ENCODE measurements at places on chromosomes 16 and 17.
A peak's percentile ranks its signal among the peaks of the same experiment; 100 is the strongest.

- DNase-seq: no peak
Measured at GRCh38 chr17:12789481-12790248, at the start of gene ARHGAP44. ARHGAP44 (plus strand) TSS chr17:12789498; CDS start chr17:12789839, 341 bp downstream.

- DNase-seq: no peak
Measured at GRCh38 chr17:75338335-75338734, 49.1 kb upstream of the SLC25A19 start.

DNA sequence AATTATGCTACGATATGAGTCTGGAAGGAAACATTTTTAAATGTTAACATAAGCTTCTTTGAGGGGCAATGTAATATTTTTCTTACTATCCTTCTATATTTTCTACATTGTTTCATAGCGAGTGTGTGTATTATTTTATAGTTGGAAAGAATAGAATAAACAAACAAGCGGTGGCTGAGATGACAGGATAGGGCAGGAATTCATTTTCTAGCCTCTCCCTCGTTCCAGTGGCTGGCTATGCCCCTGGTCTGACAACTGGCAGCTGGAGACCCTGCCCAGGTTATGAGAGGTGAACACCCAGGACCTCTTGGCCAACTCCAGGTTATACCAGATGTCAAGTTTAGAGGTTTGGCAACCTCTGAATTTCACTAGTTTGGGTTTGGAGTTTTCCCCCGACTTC lies 14.5 kb upstream of the TNRC6C start:
- no peak for DNase-seq

DNA sequence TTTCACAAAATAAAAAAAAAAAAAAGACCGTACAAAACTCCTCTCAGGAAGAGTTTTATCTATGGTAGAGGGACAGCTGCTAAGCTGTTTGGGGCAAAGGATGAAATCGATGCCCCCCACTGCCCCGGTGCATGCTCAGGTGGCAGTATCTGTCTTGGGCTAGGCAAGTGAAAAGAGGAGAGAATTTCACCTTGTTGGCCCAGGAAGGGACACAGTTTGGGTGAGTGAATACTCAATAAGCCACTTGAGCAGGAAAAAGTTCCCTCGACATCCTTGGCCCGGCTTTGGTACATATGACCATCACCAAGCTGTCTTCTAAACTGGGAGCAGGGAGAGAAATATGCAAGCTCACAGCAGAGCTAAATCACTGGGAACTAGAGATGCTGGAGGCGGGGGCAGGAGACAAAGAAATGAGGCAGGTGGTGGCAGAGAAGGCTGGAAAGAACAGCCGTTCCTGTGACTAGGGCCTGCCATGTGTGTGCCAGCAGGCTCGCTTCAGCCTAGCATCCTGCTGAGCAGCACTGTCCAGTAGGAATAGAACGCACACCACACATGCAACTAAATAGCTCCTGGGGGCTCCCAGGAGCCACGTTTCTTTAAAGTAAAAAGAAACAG lies 8.2 kb upstream of the EIF1 start:
- no peak for DNase-seq

GRCh38 chr17:68353111-68353521 lies 61.8 kb downstream of the ARSG start:
- DNase-seq: no peak

DNA sequence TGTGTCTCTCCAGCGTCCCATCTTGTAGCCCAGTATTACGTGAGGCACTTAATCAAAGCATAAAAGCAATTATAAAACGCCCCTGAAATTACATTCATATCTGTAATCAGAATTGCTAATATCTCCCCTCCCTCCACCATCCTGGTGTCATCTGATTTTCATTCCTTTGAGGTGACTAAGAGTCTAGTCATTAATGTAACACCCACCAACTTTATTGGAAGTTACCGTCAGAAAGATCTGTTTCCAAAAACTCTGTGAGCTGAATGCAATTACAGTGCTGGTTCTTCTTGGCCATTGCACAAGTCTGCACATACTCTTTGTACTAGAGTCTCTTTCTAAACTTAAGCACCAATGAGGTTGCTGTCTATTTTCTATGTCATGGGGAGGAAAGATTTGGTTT lies 12.5 kb upstream of the MAF start:
- no peak for DNase-seq

DNA sequence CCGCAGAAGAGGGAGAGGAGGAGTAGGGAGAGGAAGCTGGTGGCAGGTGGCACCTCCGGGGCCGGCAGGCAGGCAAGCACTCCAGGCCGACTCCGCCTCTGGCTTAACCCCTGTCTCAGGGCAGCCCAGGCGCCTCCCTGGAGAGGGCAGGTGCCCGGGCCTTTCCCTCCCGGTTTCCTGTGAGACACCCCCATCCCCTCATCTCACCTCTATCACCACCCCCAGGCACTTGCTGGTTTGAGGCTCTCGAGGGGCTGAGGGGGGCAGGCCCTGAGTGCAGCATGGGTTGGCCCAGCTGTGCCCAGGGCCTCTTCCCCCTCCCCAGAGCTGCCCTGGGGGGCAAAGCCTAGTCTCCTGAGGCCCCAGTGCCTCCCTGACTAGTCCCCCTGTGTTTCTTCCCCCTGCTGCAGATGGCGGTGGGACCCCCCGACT lies 6.0 kb downstream of the DOC2A start:
- no peak for DNase-seq

DNA sequence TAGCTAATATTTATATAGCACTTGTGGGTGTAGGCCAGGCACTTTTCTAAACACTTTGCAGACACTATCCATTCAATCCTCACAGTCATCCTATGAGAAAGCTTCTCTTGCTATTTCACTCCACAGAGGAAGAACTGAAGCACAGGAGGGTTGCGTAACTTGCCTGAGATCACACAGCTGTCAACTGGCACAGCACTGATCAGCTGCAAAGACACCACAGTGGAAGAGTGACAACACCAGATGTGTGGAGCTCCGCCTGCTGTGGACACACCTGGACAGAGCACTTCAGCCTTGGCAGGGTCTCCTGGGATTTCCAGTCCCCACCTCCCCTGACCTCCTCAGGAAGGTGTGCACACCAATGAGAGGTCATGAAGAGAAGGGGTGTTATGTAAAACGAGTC lies 13.3 kb upstream of the CNEP1R1 start:
- DNase-seq: no peak

DNA sequence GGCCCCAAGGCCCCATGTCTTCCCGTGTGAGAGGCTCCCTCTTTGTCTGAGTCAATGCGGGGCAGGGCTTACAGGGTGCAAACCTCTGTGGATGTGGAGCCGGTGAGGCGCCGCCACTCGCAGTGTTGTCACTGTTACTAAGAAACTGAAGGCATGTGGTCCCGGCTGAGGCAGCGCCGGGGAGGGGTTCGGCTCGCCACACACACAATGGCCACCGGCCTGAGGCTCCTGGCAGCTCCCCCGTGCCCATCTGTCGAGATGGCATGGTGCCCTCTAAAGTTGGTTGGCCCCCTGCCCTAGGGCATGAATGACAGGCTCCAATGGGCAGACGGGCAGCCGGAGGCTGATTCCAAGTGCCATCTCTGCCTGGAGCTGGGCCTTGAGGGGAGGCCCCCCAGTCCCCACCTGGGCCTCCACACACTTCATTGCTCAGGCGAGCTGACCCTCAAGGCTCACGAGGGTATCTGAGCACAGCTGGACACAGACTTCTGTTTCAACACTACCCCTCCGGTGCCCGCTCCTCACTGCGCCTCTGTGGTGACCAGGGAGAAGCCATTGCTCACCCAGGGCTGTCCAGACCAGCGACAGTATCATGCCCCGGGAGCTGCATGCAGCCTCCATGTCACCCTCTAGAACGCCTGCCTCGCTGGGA lies 137.2 kb downstream of the C16orf78 start:
- DNase-seq: no peak

DNA sequence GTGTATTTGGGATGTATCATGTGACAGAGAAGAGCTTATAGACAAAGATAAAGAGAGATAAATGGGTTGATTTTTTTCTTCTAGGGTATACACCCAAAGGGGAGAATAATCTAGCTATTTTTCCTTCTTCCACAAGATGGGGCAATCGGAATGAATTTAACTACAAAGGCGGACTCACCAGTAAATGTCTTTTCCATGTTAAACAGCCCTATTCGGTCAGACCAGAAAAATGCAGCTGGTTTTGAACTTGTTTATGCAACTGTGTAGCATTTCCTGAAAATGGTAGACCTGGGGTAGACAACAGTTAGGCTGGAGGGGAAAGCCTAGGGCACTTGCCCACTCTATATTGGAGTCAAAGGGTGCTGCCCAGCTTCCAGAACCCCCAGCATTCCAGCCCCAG lies 477.1 kb downstream of the TOX3 start:
- DNase-seq: no peak

DNA sequence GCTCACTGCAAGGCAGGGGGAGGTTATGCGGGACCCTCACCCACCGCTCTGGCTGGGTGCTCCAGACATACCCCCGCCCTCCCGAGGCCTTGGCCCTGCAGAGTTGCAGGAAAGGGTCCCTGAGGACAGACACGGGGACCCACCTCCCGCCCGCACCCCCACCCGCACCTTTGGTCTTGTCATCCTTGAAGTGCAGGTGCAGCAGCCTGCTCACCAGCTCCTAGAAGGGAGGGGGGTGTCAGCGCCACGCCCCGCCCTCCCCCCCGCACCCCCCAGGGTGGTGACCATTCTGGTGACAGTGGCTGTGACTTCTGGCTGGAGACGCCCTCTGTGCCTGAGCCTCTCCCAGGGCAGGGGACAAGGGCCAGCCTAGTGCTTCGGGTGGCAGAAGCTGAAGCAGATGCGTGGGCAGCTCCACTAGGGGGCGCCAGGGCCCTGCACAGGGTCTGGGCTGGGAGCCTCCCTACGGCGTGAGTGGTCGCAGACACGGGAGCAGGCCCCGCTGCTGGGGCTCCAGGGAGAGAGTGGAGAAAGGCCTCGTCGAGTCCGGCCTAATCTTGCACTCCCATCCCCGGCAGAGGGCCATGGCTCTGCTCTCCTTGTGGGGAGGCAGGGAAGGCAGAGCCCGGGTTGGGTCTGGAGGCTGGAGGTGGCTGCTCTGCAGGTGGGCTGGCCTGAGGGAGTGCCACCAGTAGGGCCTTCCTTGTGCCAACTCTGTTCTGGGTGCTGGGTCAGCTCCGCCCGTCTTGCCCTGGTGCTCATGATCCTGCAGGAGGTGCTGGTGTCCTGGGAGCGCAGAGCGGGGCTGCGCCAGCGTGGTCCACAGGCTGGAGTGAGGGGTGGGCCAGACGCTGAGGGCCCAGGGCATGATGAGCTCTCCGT lies 2.7 kb downstream of the CENPX start:
- peak; percentile 58 for DNase-seq

GRCh38 chr16:11231367-11231970 lies 24.5 kb downstream of the SOCS1 start:
- DNase-seq: no peak

- DNase-seq: no peak
Measured at GRCh38 chr17:61378658-61379456, 20.8 kb upstream of the TBX2 start.

GRCh38 chr17:72671016-72671415 lies 421.5 kb downstream of the SLC39A11 start:
- DNase-seq: no peak

GRCh38 chr16:11914210-11915113 lies 1.3 kb downstream of the GSPT1 start:
- no peak for DNase-seq

DNA sequence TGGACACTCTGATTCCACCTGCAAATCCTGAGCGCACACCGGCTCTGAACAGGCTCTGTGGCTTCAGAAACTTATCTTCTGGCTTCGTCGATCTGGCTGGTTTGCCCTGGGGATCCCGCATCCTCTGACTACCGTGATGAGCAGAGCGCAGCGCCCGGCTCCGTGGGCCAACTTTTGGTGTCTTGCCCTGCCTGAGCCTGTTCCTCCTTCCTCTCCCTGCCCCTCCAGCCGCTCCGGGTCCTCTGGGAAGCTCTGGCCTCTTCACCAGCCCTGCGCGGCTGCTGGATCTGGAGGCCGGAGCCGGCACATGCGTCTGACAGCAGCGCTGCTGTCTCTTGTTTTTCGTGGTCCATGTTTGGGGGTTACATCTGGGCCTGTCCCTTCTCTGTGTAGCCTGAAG lies 65.6 kb downstream of the JPH3 start:
- DNase-seq: no peak

DNA sequence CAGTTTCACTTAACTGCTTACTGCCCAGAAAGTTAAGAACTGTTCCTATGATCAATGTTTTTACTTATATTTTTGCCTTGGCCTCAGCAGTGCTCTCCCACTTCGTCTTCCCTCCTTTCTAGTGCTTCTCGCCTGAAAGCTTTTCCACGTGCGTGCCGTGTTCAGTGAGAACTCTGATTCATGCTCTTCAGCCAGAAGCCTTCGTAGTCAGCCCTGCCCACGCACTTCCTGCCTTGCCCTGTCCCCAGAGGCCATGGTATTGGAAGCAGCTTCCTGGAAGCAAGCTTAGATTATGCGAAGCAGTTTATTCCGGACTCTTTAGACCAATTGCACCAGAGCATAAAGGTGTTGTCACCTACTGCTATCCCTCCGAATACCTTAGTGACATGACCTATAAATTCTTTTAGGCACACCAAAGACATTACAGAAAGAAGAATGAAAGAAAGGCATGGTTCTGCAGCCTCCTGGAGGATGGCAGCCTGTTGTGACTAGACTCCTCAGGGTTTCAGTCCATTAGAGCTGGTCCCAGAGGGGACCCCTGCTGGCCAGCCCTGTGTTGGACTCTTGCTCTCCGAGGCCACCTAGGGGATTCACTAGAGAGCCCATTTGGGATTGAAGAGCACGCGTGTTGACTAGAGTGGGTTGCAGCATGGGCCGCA lies 105.2 kb downstream of the RPTOR start:
- peak; percentile 63 for DNase-seq

- no peak for DNase-seq
Measured at GRCh38 chr17:72984145-72984925, 108.2 kb downstream of the SLC39A11 start.

GRCh38 chr17:50318501-50319285 lies 27.2 kb upstream of the XYLT2 start:
- DNase-seq: no peak

DNA sequence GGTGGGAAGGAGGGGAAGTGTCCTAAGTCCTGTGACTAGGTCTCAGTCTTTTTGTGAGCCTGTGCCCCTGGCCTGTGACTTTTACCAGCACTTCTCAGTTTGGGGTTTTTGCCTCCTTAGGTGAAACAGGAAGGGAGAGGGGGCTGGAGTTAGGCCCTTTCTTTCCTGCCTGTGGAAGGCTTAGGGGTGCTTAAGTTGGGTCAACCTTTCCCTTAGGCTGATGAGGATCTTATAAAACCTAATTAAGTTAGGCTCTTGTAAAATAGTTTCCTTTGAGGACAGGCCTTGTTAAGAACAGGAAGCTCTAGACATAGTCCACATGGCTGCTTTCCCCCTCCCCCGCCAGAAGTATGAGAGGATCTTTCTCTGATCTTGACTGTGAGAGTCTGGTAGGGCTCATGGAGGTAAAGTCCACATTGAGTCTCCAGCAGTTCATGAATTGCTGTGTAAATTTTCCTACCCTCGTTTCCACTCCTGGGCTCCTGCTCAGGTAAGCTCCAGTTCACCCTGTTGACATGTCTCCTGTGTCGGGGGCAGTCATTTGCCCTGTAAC lies 17.0 kb upstream of the DNASE1 start:
- DNase-seq: no peak

GRCh38 chr17:59181481-59181880 lies 25.9 kb downstream of the PRR11 start:
- DNase-seq: no peak

GRCh38 chr16:75256696-75257343 lies 5.4 kb upstream of the BCAR1 start:
- DNase-seq: no peak
